ENCODE measurements at places on chromosomes 1 and 21.

DNA sequence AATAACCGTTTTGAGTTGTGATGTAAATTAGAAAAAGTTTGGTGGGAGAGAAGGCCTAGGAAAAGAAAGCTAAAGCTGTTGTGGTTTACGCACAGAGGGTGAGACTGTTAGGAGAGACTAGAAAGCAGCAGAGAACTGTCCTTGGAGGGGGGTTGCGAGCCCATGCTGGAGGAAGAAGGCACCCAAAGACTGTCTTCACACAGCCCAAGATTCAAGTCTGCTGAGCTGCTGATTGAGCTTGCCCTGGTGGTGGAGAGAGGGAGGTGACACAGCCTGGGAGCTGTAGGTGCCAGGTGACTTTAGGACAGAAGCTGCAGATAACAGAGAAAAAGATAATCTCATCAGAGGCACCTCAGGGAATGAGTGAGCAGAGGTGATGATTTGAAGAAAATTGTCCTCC lies 18.3 kb upstream of the TLR5 start:
- DNase-seq: no peak

GRCh38 chr21:46151989-46152926 lies 3.1 kb downstream of the FTCD start:
- no peak for DNase-seq

DNA sequence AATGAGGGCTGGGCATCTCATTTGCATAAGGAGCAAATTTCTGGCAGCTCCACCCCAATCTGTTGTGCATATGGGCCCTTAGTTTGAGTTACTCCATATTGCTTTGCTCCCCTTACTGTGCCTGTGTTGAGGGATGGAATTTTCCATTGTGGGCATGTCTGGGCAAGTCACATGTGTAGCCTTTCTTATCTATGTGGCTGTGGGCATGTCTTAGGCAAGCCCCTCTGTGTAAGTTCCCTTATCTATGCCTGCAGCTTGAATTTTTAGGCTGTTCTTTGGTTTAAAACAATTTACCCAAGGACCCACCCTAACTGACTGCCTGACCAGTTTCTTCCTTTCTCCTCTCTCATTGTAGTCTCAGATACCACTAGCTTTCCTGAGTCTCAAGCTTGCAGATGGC lies 405.7 kb upstream of the NCAM2 start:
- DNase-seq: no peak

- DNase-seq: no peak
These were observed 1.7 kb downstream of the TOR1AIP1 start for GRCh38 chr1:179883745-179884138.

- no peak for DNase-seq
These were observed 61.5 kb downstream of the MAB21L3 start for GRCh38 chr1:116172666-116173065.

DNA sequence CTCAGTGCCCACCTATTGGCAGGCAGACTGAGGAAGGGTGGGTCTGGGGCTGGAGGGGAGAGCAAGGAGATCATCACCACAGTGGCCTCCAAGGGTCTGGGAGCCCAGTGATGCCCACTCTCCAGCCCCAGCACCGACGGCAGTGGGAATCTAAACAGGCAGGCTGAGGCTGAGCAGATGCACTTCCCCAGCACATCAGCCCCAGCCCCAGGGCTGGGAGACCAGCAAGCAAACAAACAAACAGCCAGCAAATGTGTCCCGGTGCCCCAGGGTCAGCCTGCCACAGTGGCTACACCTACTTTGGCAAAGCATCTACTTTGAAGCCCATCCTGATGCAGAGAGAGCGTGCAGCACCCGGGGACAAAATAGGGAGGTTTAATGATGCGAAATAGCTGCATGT lies 216.3 kb upstream of the ZC3H12A start:
- DNase-seq: no peak

DNA sequence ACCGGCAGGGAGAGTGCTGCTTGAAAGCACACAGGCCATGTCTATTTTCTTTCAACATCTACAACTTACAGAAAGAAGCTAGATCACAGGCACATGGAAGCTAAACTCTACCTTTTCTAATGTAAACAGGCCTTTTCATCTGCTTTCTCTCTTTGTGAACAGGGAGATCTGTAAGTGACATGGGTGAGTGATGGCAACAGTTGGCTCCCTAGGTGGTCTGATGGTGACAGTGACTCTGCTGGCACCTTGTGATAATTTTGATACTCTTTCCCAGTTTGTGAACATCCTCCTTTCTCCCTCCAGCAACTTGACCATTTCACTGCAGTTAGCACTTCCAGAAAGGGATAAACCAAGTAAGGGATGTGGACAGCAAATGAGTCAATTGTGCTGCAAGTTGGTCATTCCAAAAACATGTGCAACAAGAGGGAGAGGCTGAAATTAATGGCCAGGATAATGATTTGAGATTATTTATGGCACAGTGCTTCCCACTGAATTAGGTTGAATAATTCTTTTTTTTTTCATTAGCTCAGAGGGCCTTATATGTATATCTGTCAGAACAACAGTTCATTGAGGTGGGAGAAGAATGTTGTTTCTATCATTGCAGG lies 89.5 kb downstream of the XCL2 start:
- DNase-seq: no peak

- no peak for DNase-seq
These were observed 4.5 kb upstream of the FNBP1L start for GRCh38 chr1:93443454-93443853.

All from foreskin melanocyte (primary cell).